Fibroblast of lung (primary cell): ENCODE measurements at places on chromosomes 2 and 18.
A peak's percentile ranks its signal among the peaks of the same experiment; 100 is the strongest.

DNA sequence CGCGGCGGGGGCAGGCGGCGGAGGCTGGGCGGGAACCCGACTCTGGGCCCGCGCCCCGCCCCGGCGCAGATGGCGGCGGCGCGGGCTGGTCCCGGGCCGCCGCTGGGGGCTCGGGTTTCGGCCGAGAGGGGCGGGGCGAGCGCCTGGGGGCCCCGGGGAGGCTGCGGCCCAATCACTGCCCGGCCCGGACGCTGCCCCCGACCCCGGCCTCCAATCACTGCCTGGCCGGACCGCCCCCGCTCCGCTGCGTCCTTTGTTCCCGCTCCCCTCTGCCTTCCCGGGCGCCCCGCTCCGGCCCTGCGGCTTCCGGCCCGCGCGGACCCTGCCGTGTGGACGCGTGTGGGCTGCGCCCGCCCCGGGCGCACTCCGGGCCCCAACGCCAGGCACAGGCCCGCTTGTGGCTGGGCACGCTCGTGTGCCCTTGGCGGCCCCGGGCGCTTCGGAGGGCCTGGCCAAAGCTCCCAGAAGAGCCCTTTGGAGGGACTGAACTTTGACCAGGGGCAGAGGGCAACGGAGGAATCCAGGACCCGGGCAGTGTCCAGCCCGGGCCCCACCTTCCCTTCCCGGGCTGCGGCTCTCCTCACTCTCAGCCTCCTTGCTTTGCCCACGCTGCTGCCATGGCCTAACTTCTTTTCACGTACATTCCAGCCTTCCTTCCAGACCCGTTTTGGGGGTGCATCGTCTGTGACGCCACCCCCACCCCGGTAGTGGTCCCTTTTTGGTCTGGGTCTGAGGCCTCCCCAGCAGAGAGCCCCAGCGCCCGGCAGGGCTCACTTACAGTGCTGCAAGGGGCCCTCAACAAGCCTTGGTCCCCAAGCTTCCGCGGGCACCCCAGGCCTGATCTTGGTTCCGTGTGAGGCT is 27.1 kb upstream of the PTMA start:
- no peaks in the 10 kb centered on the region for H3K27me3 ChIP-seq
- peak overlapping the region; percentile 34 for H3K4me3 ChIP-seq
- H3K36me3 ChIP-seq = no peaks in the 10 kb centered on the region

DNA sequence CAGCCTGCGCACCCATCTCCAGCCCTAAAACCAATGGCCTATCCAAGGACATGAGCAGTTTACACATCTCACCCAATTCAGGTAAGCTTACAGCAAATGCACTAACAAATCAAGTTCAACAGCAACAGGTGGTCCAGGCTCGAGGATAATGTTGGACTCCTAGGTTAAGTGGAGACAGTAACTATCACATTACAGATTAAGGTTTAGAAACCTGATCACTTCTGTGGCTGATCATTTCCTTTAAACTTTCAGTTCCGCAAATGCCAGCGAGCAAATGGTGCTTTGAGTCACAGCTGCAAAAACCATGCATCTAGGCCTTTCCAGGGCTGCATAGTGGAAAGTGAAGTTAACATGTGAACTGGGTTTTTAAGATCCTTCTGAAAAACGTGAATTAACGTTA is 259.4 kb downstream of the GBX2 start:
- no peaks in the 10 kb centered on the region for H3K27me3 ChIP-seq
- DNase-seq = no peak
- H3K4me3 ChIP-seq = no peak overlapping the region
- no peak overlapping the region for H3K27ac ChIP-seq
- H3K4me1 ChIP-seq = no peaks in the 10 kb centered on the region
- peaks cover 1% of the 10 kb centered on the region for H3K36me3 ChIP-seq

GRCh38 chr2:238287737-238288649 is at the start of gene PER2:
PER2 (minus strand) TSS chr2:238288610; CDS start chr2:238277936, 10,674 bp downstream.
- H3K4me3 ChIP-seq = peak within 1 kb of the TSS; percentile 81
- peaks cover 23% of the 10 kb centered on the region for H3K4me1 ChIP-seq
- H3K36me3 ChIP-seq = no peaks in the 10 kb centered on the region
- peak; percentile 71 for DNase-seq

DNA sequence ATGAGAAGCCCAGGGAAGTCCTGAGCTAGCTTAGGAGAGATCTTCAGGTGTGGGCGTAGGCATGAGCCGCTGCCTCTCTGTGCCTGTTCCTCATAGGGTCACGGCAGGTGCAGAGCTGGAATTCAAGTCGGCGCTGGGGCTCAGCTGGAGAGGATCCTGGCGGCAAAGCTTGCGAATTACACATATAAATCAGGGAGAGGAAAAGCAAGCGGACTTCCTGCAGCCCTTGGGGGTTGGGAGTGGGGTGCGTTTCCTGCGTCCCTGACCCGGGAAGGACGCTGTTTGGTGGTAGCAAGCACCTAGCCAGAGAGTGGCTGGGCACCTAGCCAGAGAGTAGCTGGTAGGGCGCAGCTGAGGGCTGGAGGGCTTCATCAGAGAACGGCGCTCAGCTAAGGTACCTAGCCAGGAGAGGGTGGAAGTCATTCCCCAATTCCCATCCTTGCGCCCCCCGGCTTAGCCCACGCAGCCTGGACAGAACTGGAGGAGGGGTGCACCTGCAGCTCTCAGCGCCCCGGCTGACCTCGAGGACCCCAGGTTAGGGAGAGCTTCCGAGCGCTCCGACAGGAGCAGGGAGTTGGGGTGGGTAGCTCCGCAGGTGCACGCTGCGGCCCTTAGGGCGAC is 459 bp upstream of the EFR3B start:
- H3K27ac ChIP-seq = no peak overlapping the region
- DNase-seq = peak; percentile 28
- peaks cover 11% of the 10 kb centered on the region for H3K27me3 ChIP-seq
- peaks cover 14% of the 10 kb centered on the region for H3K4me1 ChIP-seq

DNA sequence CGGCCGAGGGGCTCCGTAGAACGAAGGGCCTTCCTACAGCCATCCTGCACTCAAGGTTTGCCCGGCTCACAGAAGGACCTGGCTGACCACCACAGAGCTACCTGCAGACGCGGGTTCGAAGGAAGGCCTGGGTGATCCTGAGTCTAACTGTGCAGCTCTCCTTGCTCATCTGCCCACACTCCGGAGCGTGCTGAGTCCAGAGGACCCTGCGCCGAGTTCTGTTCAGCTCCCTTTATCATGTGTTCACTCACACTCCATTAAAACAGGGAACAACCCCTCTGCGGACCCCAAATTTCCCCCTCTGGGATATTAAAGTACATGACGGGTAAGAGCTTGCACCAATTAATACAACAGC is 138.3 kb downstream of the PXDN start:
- no peaks in the 10 kb centered on the region for H3K36me3 ChIP-seq
- H3K27me3 ChIP-seq = peaks cover 6% of the 10 kb centered on the region
- peaks cover 16% of the 10 kb centered on the region for H3K4me1 ChIP-seq
- no peak overlapping the region for H3K27ac ChIP-seq
- no peak overlapping the region for H3K4me3 ChIP-seq

DNA sequence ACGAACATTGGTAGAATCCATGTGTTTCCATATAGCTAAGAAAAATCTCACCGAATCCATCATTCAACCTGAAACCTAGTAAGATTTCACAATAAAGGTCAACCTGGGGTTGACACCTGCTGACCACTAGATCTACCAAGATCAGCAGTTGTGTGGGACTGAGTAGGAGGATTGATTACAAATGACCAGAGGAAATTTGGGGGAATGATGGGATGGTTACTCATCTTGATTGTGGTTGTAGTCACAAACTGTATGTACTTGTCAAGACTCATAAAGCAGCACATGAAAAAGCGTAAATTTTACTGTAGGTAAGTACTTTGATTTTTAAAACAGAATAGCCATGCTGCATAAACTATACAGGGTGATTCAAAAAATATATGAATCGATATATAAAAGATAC is 14.7 kb downstream of the DAPL1 start:
- peaks cover 2% of the 10 kb centered on the region for H3K27me3 ChIP-seq
- H3K4me3 ChIP-seq = no peak overlapping the region
- no peak overlapping the region for H3K27ac ChIP-seq
- H3K4me1 ChIP-seq = no peaks in the 10 kb centered on the region

DNA sequence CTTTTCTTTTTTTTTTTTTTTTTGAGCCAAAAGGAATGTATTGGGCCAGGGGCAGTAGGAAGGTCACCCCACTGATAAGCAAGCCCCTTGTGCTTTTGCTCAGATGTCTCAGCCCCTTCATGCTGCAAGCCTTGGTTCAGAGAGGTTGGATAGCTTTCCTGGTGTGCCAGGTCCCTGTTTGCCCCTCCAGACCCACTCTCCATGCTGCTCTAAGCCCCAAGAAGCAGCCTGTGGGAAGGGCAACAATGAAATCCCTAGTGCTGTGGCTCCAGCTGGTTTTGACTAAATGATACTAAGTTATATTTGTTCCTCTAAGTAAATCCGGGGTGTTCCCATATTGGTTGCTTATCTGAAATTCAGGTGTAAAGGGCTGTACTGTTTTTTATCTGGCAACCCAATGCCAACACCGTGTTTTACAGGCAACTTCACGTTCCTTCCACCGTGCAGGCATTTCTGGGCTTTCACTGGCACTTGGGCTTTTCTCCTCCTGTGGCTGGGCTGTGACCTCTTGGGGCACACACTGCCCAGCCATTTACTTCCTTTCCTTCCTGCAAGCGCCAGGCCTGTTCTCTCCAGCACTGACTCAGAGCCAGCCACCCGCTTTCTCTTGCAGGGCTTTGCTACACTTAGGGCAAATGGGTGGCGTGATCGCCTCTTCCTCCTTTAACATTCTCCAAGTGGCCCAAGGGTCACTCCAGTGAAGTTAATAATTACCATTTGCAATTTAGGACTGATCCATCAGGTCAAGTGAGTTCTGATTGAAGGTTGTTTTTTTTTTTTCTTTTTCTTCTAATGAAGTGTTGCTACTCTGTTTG is 21.6 kb downstream of the MERTK start:
- no peak overlapping the region for H3K27ac ChIP-seq
- no peak overlapping the region for H3K4me3 ChIP-seq
- peak; percentile 77 for DNase-seq
- peaks cover 7% of the 10 kb centered on the region for H3K4me1 ChIP-seq

- no peaks in the 10 kb centered on the region for H3K36me3 ChIP-seq
- no peak overlapping the region for H3K27ac ChIP-seq
- H3K4me1 ChIP-seq = no peaks in the 10 kb centered on the region
These were observed 44.4 kb downstream of the RPIA start for GRCh38 chr2:88735853-88736252.

DNA sequence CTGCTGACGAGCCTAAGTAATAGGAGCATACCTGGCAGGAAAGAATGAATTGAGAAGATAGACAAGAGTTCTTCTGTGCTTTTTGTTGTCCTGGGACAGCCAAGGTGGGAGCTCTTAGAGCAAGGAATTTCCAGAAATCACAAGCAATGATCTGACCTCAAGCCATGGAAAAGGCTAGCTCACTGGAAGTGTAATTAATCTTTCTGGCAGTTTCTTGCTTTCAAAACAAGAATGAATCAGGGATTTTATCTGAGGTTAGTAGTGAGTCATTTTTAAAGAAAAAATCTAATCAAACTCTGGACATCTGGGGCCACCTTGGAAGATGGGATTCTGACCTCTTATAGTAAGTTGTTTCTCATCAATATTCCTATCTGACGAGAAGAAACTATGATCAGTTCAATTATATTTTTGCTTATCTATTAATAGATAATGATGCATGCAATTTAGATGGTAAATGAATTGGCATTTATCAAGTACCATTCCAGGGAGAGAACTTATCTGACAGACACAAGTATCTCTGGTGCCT is 98.0 kb downstream of the ADCYAP1 start:
- no peak overlapping the region for H3K27ac ChIP-seq
- H3K27me3 ChIP-seq = no peaks in the 10 kb centered on the region
- H3K4me1 ChIP-seq = no peaks in the 10 kb centered on the region
- H3K36me3 ChIP-seq = no peaks in the 10 kb centered on the region
- no peak overlapping the region for H3K4me3 ChIP-seq

- no peaks in the 10 kb centered on the region for H3K4me1 ChIP-seq
- DNase-seq = no peak
- H3K27ac ChIP-seq = no peak overlapping the region
- H3K27me3 ChIP-seq = no peaks in the 10 kb centered on the region
- peaks cover 19% of the 10 kb centered on the region for H3K36me3 ChIP-seq
- no peak overlapping the region for H3K4me3 ChIP-seq
These were observed 109.9 kb downstream of the CEP192 start for GRCh38 chr18:13100942-13101658.

DNA sequence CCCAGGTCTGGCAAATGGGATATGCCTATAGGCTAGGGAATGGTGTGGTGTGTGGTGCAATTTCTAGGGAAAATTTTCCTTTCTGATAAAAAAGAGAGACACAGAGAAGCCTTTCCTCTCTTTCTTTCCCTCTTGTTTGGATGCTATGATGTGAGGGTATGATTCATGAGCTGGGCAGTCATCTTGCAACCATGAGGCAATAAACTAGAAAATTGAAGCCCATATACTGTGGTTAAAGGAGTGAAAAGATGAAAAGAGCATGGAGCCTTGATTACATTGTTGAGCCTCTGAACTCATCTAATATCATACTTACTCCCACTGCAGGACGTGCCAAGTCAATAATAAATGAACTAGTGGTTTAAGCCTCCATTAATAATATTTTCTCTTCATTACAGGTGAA is 215.6 kb downstream of the HAUS1 start:
- H3K4me1 ChIP-seq = no peaks in the 10 kb centered on the region
- no peaks in the 10 kb centered on the region for H3K27me3 ChIP-seq
- no peak overlapping the region for H3K4me3 ChIP-seq
- no peaks in the 10 kb centered on the region for H3K36me3 ChIP-seq
- no peak overlapping the region for H3K27ac ChIP-seq

- no peaks in the 10 kb centered on the region for H3K27me3 ChIP-seq
- no peak overlapping the region for H3K4me3 ChIP-seq
- H3K4me1 ChIP-seq = no peaks in the 10 kb centered on the region
- DNase-seq = no peak
- no peak overlapping the region for H3K27ac ChIP-seq
These were observed 48.8 kb downstream of the TMEM163 start for GRCh38 chr2:134669731-134670669.

GRCh38 chr2:37767959-37768925 is 96.8 kb upstream of the CDC42EP3 start:
- H3K4me3 ChIP-seq = no peak overlapping the region
- H3K4me1 ChIP-seq = peaks cover 21% of the 10 kb centered on the region
- H3K27me3 ChIP-seq = no peaks in the 10 kb centered on the region
- peak overlapping the region; percentile 73 for H3K27ac ChIP-seq
- no peaks in the 10 kb centered on the region for H3K36me3 ChIP-seq

DNA sequence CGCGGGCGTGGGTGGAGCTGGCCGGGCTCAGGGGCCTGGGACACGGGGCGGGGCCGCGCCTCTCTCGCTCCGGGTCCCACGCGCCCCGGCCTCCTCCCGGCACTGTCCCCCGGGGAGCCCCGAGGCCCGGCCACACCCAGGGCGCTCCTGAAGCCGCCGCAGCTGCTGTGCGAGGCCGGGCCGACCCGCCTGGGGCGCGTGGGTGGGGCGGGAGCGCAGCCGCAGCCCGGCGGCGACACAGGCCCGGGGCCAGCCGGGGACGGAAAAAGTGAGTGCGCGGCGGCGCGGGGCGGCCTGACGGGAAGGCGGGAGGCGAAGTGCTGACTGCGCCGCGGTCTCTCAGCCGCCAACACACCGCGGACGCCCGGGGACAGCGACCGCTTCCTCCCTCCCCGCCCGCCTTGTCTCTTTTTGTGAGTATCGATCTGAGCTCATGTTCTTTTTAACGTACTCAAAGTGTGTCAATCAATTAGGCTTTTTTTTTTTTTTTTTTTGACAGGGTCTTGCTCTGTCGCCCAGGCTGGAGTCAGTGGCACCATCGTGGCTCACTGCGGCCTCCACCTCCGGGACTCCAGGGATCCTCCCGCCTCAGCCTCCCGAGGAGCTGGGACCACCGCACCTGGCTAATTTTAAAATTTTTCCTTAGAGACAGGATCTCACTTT is 14.5 kb downstream of the PDCD1 start:
- no peaks in the 10 kb centered on the region for H3K27me3 ChIP-seq
- peak; percentile 67 for DNase-seq
- H3K4me3 ChIP-seq = peak overlapping the region; percentile 17
- H3K27ac ChIP-seq = no peak overlapping the region

GRCh38 chr18:79111483-79111882 is 42.3 kb downstream of the ATP9B start:
- H3K36me3 ChIP-seq = no peaks in the 10 kb centered on the region
- no peak for DNase-seq
- H3K4me1 ChIP-seq = no peaks in the 10 kb centered on the region
- H3K27me3 ChIP-seq = no peaks in the 10 kb centered on the region
- H3K27ac ChIP-seq = no peak overlapping the region
